ENCODE measurements at places on chromosomes 6 and 20.
A peak's percentile ranks its signal among the peaks of the same experiment; 100 is the strongest.

GRCh38 chr6:113351173-113351834 is 505.8 kb upstream of the MARCKS start:
- DNase-seq: no peak

DNA sequence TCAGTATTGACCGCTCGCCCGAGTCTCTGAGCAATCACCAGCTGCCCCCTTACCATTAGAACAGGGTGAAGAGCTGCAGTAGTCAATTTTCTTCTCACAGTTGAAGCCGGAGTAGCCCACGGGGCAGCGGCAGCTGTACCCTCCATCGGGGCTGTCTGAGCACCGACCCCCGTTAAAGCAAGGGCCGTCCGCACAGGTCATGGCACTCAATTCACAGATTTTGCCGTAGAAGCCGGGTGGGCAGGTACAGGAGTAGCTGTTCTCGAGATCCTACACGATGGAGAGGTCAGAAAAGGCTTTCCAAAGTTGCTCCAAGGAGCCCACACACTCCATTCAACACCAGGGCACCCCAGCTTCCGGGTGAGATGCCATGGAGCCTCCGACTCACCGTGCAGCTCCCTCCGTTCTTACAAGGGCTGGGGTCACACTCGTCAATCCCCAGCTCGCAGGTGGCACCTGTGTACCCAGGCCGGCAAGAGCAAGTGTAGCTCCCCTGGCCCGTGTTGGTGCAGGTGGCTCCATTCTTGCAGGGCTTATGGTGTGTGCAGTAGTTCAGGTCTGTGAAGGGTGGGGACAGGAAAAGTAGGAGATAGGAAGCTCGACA is 5.9 kb downstream of the DLL1 start:
- no peak for DNase-seq

DNA sequence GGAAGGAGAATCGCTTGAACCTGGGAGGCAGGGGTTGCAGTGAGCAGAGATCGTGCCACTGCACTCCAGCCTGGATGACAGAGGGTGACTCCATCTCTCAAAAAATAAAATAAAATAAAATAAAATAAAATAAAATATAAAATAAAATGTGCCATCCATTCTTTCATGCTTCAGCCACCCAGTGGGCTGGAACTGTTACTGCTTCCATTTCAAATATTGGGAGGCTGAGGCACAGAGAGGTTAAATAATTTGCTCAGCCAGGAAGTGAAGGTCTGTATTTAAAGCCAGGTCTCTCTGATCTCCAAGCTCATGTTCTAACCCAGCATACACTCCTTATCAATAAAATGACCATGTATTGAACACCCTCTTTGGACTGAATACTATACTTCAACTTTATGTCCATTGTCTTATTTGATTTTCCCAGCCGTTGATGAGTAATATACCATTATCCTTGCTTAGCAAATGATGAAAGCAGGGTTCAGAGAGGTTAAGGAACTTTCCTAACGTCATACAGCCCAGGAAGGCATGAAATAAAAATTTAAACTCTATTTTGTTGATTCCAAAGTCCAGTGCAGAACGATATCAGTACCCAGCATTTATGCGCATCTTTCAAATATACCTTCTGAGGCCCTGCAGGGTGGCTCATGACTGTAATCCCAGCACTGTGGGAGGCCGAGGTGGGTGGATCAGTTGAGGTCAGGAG is 25.8 kb upstream of the SLC9A8 start:
- DNase-seq: no peak

DNA sequence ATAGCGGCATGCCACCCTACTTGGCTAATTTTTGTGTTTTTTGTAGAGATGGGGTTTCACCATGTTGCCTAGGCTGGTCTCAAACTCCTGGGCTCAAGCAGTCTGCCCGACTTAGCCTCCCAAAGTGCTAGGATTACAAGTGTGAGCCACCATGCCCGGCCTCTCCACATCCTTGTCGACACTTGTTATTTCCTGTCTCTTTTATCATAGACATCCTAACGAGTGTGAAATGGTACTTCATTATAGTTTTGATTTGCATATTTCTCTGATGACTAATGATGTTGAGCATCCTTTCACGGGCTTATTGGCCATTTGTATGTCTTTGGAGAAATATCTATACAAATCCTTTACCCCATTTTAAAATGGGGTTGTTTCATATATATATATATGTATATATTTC is 39.0 kb upstream of the ASXL1 start:
- DNase-seq: peak; percentile 33

DNA sequence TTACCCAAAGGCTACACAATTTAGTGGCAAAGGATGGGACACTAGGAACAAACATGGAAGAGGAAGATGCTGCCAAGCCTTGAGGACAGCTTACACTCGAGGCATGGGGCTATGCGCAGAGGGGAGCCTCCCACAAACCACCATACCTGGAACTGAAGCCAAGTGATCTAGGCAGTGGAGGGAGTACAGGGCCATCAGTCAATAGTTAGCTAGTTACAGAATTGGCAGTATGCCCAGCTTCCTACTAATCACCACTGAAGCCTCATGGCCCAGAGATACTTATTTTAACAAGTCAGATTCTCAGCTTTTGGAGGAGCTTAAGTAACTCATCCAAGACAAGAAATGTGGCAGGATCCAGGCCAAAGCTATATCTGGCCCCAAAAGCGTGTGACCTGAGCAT is 226.6 kb upstream of the MOCS1 start:
- DNase-seq: no peak

GRCh38 chr20:22711971-22712755 is 127.8 kb upstream of the FOXA2 start:
- no peak for DNase-seq

DNA sequence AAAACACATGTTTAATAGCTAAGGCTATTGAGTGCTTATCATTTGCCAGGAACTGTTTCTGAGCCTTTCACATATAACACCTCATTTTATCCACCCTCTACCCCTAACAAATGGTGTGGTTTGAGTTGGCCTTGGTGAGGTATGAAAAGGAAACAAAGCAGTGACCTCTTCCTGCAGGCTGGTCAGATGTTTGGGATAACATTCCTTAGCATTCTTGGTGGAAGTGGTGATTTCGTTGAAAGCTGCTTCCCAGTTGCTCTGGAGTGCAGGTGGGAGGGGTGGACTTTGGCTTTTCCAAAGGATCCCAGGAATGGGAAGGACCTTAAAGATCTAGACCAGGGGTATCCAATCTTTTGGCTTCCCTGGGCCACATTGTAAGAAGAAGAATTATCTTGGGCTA is 41.3 kb downstream of the CARMIL1 start:
- no peak for DNase-seq

GRCh38 chr6:148306286-148306685 is 36.4 kb upstream of the SASH1 start:
- no peak for DNase-seq

DNA sequence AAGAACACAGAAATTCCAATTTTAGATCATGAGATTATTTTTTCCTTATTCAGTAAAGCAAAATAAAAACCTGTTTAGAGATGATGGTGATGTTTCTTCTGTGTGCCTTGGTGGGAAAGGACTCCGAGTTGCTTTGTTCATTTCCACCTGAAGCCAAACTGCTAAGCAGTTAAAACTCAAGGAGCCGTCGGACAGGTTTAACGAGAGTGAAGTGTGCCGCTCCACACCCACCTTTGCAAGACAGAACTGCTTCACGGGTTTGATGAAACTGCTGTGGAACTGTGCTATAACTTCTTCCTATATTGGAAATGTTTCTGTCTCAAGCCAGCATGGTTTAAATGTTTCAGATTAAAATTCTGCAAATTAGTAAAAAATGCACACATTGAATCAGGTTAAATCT is 9.2 kb upstream of the DSP start:
- DNase-seq: no peak

DNA sequence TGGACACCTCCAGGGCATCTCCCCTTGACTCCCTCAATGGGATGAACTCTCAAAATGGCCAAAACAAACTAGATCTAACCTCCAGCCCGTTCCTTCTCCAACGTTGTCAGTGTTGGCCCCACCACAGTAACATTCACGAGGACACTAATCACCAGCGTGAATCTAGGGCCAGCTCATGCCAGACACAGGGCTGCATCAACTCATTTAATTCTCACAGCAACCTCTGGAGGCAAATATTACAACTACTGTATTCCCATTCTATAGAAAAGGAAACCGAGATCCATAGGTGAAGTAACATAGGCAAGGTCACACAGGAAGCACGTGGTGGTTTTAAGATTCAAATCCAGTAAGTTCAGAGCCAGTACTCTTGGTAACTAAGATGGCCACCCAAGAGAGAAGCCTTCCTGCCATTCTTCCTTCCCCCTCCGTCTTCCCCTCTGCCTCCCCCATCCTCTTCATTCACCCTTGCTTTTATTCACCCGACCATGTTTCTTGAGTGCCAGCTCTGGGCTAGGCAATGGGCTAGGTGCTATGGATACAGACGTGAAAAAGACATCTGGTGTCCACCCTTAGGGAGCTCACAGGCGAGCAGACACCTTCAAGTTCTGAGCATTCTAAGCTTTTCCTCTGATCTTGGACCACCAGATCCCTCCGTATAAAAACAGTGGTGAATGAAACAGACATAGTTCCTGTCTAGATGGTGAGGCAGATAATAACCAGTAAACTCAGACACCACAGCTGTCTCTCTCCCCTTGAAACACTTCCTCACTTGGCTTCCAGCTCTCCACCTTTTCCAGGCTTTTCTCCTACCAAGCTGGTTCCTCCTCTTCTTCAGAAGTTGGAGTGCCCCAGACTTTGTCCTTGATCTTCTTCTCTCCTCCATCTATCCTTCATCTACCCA is 9.6 kb downstream of the CCM2L start:
- DNase-seq: no peak

GRCh38 chr6:83960664-83961063 is 72.9 kb upstream of the MRAP2 start:
- no peak for DNase-seq

DNA sequence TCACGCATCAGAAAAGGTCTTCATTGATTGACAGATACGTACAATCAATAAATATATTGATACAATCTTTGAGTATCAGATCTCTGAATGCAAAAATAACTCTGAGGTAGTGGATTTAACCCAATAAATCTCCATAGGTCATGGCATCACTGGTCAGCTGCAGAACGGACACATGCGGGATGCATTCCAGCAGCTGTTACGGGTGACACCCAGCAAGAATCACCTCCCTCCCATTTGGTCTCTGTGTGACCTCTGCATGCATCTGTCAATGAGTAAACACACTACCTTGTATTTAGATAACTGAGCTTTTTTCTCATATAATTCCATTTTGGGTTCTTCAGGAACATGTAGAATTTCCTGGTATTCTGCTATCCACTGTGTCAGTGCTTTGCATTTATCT is 285.4 kb downstream of the SYNE1 start:
- no peak for DNase-seq

- no peak for DNase-seq
These were observed 74.3 kb downstream of the SLX4IP start for GRCh38 chr20:10509376-10509775.

- DNase-seq: no peak
These were observed 57.3 kb upstream of the LAMP5 start for GRCh38 chr20:9457136-9457535.

DNA sequence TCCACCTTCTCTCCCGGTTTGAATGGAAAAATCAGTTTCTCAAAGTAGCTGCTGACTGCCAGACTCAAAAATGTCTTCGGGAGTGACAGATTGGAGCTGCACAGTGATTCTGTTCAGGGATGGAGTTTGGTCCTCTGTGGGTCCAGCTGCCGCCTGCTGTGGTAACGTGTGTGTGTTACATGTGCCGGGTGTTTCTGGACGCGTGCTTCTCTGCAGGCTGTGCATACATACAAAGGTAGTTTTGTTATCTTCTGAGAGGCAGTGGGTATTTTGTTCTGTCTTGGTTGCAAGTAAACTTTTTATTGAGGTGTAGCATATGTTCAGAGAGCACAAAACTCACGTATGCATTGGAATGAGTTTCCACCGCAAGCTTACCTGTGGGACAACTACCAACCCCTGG is 41.3 kb upstream of the NAA20 start:
- no peak for DNase-seq

GRCh38 chr6:78578430-78578829 is 288.9 kb upstream of the IRAK1BP1 start:
- no peak for DNase-seq

- no peak for DNase-seq
These were observed 336 bp upstream of the SMPDL3A start for GRCh38 chr6:122788663-122789181.

GRCh38 chr20:41563087-41563486 is 55.1 kb downstream of the CHD6 start:
- no peak for DNase-seq

DNA sequence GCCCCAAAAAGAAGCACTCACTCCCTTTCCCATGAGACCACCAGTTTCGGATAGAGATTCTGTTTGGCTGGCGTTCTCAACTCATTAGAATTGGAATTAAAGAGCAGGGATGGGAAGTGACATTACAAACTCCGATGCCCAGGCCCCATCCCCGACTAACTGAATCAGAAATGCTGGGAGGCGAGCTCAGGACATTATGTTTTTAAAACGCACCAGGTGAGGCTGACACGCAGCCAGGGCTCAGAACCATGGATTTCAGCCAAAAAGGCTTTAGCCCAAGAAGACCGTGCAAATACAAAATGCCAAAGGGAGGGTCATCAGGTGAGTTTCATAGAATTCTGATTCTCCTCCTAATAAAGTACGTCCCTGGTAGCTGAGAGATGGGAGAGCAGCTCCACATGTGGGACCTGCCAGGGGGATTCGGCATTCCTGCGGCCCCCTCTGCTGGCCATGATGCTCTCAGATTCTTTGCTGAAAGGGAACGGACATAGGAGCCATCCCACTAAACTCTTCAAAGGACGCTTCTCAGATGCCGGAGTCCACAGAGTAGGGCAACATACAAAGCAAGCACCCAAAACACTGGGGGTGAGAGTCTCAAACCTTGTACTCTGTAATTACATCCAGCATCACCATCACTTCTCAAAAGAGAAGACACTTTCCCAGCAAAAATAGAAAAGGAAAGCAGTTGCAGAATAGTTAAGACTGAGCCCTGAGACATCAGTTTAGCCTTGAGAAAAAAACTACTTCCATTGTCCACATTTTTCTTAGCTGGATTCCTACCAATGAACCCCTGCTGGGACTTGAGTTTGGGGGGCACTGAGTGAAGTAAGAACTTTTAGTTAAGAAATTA is 205.2 kb downstream of the BMP7 start:
- DNase-seq: peak; percentile 16

- no peak for DNase-seq
These were observed 31.5 kb upstream of the ADTRP start for GRCh38 chr6:11810039-11810541.

DNA sequence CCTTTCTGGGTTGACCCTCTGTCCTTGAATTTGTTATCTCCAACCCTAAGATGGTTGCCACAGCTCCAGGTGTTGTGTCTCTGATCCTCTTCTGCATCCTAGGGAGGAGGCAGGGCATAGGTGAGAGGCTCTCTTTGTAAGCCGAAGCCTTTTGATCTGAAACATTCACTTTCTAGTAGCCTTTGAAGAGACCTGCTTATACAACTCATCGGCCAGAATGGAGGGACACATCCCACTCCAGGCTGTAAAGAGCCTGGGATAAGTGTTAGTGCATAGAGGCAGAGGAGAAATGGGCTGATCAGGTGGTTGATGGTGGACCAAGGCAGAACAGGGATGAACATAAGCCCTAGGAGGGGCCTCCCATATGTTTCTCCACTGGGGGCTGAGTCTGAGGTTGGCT is 137.1 kb upstream of the KCNG1 start:
- no peak for DNase-seq

- no peak for DNase-seq
These were observed 1269.3 kb downstream of the GRIK2 start for GRCh38 chr6:102662851-102663250.

Measured in activated CD4-positive, alpha-beta T cell treated with anti-CD3 and anti-CD28 coated beads for 36 hours (primary cell).